Natural killer cell treated with Interleukin-12 subunit alpha and Interleukin-12 subunit beta and Interleukin-15 and Interleukin-18, amount 100 ng/mL, for 72 hours (primary cell): ENCODE measurements at places on chromosomes 2 and 18.

DNA sequence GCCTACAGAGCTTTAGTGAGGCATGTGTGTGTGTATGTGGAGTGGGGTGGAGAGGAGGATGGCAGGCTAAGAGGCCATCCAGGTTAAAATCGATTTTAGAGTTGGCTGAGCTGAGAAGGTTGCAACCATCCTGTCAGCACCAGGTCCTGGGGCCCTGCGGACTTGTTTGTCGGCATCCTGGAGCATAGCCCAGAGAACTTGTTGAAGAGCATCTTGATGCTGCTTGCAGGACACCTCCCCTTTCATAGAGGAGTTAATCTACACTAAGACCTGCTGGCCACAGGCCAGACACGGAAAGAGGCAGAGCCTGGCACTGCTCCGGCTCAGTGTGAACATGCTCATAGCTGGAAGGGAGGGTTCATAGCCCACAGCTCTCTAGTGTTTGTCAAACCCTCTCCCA lies 72.1 kb upstream of the RGPD5 start:
- DNase-seq: no peak

DNA sequence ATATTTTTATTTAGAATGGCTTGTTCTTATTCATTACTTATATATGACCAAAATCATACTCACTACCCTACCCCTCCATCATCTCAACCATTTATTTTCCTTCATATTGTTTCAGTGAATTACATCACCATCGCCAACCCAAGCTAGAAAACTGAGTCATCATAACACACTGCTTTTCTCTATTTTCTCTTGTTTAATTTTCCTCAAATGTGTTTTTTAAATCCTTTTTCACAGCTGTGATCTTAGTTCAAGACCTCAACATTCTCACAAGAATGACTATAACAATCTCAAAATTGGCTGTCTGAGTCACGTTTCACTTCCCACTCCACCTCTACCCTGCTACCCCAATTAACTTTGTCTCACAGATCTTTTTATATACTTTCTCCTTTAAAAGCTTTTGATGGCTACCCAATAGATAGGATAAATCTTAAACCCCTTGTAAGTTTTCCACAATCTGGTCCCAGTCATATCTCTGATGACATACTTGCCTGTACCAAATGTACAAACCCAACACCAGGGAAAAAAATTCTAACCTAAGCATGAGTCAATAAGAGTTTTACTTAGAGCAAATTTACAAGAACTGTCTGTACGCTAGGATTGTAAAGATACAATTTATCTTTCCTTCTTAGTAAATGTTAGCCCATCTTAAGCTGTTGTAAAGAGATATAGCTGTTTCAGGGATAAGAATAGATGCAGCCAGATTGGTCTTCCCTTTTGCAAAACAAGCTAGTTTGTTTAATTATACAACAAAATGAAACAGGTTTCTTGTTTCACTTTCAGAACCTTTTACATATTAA lies 635.1 kb upstream of the SLC39A10 start:
- DNase-seq: no peak

- DNase-seq: no peak
These were observed 36.4 kb downstream of the COL5A2 start for GRCh38 chr2:189142893-189143759.

- DNase-seq: peak; percentile 57
These were observed 36.2 kb upstream of the HS6ST1 start for GRCh38 chr2:128354726-128355470.
